Cortex of kidney (tissue), 1 donor: ENCODE measurements at places on chromosomes 11 and 22.

DNA sequence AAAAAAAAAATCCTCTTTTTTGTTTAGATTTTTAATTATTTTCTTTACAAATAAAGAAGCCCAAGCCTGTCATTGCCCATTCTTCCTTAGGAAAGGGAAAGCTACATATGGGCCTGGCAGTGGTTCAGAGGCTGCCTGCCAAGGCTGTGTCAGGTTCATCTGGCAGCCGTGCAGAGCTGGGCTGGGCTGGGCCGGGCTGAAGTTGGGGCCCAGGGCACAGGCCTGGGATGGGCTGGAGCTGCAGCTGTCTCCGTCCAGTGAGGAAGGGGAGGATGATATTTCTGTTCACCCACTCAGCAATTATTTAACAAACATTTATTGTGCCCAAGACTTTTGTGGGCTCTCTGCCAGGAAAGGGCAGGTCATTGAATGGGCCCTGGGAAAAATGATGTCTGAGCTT is 4.6 kb downstream of the PRR5L start:
- no peak for DNase-seq

DNA sequence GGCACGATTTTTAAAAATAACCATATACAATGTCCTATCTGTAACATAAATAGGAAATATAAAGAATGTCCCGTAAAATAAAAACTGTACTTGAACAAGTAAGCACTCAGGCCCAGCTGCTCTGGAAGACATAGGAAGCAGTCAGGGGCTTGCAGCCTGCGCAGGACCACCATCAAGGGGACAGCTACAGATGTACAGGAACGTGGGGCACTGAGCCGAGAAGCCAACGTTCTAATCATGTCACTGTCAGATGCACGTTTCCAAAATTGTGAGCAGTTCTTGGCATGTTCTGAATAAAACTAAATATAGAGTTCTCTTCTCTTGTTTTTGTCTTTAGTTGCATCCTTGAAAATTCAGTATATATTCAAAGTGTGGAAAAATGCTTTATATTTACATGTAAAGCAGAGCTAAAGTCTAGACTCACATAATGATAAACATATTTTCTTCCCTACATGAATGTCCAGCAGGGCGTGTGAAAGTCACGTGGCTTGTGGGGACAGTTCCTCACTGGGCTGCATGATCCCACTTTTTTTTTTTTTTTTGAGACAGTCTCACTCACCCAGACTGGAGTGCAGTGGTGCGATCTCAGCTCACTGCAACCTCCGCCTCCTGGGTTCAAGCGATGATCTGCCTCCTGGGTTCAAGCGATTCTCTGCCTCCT is 28.4 kb upstream of the TSPAN18 start:
- DNase-seq, result no peak

DNA sequence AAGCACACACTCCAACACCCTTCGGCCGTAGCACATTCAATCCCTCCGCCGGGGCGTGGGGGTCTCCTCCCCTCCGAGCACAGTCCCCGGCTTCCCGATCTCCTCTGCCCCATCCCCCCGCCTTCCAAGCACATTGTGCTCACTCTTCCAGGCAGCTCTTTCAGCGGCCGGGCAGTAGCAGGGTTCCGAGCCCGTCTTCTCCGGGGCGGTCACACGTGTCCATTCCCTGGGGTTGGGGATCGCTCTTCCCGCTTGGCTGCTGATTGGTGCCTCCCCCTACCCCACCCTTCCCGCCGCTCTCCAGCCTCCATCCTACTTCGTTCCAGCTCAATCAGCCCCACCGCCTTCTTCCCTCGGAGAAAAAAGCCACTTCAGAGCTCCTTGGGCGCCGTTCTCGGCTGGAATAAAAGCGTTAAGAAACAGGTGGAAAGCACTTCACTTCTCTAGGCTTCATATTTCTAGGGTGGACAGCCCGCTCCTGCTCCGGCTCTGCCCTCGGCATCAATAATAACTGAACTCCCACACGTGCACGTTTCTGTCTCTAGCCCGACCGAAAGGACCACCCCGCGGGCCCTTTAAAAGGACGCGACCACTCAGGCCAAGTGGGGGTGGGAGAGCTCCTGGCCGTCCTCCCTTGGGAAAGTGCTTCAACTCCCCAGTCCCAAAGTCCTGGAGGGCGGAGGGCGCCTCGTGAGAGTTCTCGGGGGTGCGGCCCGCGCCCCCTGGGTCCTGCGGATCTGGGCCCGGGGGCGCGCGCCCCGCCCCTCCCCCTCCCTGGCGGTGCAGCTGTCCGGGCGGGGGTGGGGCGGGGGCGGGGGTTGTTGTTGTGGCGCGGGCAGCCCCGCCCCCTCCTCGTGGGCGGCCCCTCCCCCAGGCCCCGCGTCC is 464 bp upstream of the CECR2 start:
- DNase-seq, result no peak

GRCh38 chr22:39536711-39537110 is 4.2 kb upstream of the RPS19BP1 start:
- DNase-seq, result no peak

GRCh38 chr11:3010004-3010403 is 17.9 kb upstream of the NAP1L4 start:
- no peak for DNase-seq

DNA sequence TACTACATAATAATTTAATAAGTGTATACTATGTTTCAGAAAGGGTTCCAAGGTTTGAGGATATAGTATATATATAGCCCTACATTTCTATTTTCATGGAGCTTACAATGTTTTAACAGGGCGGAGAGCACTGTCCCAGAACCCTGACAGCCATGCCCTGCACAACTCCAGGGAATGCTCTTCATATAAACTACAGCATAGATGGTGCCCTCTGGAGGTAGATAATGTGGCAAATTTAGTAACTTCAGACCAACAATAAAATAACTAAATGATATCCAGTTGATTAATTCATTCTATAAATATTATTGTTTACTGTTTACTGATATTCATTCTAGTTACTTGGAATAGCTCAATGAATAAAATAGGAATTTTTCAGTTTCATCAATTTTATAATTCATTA is 693.7 kb upstream of the CCDC179 start:
- DNase-seq, result no peak

DNA sequence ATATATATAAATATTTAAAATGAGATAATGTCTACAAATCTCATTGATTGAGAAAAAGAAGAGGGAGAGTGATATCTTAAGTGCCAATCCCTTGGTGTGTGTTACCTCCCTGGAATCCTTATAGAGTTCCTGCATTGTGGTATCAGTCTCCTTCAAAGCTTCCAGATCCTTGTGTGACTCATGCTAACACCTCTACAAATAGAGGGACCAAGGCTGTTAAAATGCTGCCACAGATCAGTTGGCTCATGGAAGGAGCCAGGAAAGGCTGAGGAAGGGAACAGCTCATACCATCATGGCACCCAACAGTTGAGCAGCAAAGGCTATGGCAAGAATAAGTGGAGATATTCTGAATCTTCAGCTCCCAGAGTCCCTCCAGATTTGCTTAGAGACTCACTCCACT is 163.6 kb upstream of the ISX start:
- no peak for DNase-seq

DNA sequence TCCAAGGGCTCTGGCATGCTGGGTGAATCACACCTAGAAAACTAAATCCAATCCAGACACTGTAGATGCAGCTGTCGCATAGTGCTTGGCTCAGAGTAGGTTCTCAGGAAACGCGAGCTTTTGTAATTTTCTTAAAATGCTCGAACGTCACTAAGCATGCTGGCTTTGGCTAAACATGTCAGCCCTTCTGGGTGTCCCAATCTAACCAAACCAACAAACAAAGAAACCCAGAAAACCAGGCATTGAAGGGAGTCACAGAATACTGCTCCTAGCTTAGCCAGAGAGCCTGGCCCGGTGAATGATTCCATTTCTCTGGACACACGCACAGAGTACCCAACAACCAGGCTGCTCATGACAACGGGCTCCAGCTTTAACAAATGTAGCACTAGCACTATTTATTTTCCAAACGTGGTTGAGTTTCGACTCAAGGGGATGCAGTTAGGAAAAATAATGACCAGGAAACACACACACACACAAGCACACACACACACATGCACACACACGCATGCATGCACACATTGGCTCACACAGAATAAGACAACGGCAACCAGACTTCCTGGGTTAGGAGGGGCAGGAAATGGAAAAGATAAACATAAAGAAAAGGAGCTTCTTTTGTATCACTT is 492.6 kb downstream of the MIAT start:
- no peak for DNase-seq

- no peak for DNase-seq
Measured at GRCh38 chr11:35907648-35908431, 36.0 kb upstream of the LDLRAD3 start.

GRCh38 chr22:27810609-27811151 is 9.1 kb upstream of the MN1 start:
- no peak for DNase-seq

- no peak for DNase-seq
Measured at GRCh38 chr11:121435551-121436511, 16.3 kb upstream of the SORL1 start.

DNA sequence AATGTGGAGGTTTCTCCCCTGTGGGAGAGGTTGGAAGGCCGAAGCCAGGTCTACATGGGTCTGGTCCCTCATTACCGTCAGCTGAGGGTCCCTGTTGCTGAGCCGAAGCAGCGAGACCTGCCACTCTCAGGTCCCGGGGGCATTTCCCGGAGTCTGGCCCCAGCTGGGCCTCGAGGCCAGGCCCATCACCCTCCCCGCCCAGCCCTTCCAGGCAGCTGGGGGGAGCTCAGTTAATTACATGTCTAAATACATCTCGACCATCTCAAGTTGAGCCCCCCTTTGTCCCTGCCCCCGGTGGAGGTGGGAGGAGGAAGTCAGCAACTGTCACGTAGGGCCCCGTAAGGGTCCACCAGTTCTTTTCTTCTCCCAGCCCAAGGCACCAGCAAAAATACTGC is 3.6 kb downstream of the CDKN1C start:
- DNase-seq, result no peak

GRCh38 chr11:10407749-10408685 is 47.0 kb upstream of the AMPD3 start:
- DNase-seq, result no peak

- DNase-seq, result no peak
Measured at GRCh38 chr11:120398132-120398531, 61.9 kb downstream of the ARHGEF12 start.

GRCh38 chr11:126112547-126112946 is 49.9 kb upstream of the CDON start:
- no peak for DNase-seq

GRCh38 chr11:128496249-128496648 is 91.1 kb downstream of the ETS1 start:
- DNase-seq, result no peak

DNA sequence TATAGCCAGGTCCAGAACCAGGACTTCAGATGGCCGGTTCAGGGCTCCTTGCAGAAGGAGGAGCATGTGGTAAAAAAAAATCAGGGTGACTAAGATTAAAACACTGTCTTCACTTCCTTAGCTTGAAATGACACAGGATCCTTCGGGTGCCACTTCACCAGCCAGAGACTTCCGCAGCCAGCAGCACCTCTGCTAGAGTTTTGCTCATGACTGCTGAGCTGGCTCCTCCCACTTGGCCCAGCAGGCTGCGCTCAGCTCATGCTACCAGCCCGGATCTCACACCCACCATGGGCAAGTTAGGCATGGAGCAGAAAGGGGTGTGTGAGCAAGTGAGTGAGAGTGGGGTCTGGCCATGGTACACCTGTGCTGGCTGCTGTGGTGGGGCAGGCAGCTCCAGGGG is 6.6 kb upstream of the MS4A18 start:
- DNase-seq, result no peak

- no peak for DNase-seq
Measured at GRCh38 chr22:50011447-50012210, 936 bp downstream of the IL17REL start.

GRCh38 chr11:125435461-125436238 is 60.4 kb downstream of the FEZ1 start:
- no peak for DNase-seq

DNA sequence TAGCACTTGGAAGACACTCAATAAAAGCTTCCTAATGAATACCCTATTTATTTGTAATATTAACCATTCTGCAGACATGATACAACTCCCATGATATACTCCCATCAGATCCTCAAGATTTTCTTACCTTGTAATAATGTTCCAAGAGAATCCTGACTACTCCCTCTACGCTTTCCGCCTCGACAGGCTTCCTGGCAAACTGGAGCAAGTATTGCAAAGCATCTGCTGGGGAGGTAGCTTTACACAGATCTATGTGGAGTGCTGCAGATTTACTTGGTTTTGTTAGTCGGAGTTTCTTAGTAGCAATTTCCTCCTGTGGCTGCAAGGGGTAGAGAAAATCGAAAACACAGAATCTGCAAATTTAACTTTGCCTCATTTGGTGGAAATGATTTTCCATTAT is 3.5 kb downstream of the INTS4 start:
- no peak for DNase-seq

- no peak for DNase-seq
Measured at GRCh38 chr11:133605482-133605881, 73.2 kb upstream of the OPCML start.

DNA sequence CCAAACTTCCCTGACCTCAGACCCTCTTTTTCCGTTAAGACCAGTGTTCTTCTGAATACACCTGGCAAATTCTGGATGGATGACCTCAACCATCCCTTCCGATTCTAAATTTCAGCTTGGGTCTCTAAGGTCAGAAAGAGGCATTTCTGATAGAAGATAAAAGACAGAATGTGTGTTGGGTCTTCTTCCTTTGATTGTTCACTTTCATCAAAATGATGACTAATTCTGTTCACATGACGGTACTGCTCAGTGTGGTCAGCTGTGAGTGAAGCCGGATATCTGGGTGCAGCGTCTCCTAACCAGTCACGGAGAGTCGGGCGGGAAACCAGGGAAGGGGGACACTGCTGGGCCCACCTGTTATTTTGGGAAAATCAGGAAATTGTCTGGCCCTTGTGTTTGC is 151.6 kb upstream of the NAV2 start:
- no peak for DNase-seq

DNA sequence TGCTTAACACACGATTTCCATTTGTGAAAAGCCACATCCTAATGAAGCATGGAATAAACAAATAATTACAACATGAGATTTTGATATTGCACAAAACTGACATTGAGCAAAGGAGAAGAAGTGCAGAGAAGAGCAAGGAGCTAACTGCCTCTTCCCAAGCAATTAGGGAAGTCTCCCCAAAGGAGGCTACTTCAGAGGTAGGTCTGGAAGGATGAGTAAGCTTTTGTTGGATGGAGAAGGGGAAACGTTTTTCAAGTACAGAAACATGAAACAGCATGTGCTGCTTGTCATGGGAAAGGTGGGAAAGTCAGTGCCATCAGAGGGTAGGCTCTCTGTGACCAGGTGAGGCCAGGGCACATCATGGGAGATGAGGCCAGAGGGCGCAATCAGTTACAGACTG is 132.2 kb upstream of the SESN3 start:
- no peak for DNase-seq

DNA sequence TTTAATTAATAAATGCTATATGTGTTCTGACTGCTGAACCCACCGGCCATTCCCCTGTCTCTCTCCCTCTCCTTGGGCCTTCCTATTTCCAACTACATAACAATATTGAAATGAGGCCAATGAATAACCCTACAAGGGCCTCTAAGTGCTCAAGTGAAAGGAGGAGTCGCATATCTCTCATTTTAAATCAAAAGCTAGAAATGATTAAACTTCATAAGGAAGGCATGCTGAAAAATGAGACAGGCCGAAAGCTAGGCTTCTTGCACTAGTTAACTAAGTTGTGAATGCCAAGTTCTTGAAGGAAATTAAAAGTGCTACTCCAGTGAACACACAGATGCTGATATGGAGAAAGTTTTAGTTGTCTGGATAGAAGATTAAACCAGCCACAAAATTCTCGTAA is 109.2 kb downstream of the TSPAN18 start:
- no peak for DNase-seq

GRCh38 chr11:31106968-31107576 is 262.5 kb downstream of the DCDC1 start:
- DNase-seq, result no peak

GRCh38 chr11:74321487-74322188 is 10.2 kb upstream of the P4HA3 start:
- DNase-seq, result no peak
